ENCODE measurements at places on chromosomes 5 and 9. TPM values are rescaled to one million over a fixed set of nuclear protein-coding genes. Genes with fewer than 3 reads are reported as not detected.

DNA sequence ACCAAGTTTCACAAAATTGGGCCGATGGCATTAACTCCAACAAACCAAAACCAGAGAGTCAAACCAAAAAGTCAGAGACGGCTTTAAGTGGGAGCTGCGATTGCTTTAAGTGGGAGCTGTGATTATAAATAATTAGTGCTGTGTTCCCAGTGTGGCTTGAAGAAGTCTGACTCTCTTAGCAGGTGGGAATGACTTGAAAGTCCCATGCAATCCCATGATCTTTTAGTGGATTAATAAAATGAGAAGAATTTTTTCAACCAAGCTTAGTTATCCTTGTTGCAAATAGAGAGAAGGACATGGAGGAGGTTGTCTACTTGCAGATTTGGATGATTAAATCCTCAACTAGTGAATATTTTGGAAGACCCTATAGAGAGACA is 68.5 kb downstream of the MYO10 start:
- DNase-seq: no peak

GRCh38 chr9:136518623-136519022 is 27.2 kb downstream of the NOTCH1 start:
- no peak for DNase-seq

- DNase-seq: no peak
Measured at GRCh38 chr5:159040181-159040580, 59.5 kb downstream of the EBF1 start.

The CCL28 gene
- 7.6 TPM for total RNA-seq

The ANXA1 gene
- total RNA-seq: 175 TPM

The INSL4 gene
- total RNA-seq: not detected

The PLPPR1 gene
- total RNA-seq: not detected

The PRDM12 gene
- 0.21 TPM for total RNA-seq

The IFNA13 gene
- not detected for total RNA-seq

- DNase-seq: no peak
Measured at GRCh38 chr5:99587983-99588382, 659.2 kb upstream of the CHD1 start.

The ERP44 gene
- total RNA-seq: 21.4 TPM

DNA sequence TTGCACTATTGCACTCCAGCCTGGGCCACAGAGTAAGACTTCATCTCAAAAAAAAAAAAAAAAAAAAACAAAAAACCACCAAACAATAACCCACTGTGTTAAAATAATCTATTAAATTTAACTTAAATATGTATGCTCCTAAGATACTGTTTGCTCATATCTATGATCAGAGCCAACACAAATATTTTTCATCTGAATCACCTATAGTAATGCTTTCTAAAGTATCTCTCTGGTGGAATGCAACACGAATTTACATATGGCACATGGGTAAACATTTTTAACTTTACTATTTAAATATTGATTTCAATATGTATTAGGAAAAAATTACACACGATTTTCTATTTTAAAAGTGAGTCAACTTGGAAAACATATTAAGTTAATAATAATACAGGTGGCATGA is 196.4 kb downstream of the RFX3 start:
- DNase-seq: no peak

- DNase-seq: no peak
Measured at GRCh38 chr9:8391566-8391965, 592.0 kb upstream of the DMAC1 start.

DNA sequence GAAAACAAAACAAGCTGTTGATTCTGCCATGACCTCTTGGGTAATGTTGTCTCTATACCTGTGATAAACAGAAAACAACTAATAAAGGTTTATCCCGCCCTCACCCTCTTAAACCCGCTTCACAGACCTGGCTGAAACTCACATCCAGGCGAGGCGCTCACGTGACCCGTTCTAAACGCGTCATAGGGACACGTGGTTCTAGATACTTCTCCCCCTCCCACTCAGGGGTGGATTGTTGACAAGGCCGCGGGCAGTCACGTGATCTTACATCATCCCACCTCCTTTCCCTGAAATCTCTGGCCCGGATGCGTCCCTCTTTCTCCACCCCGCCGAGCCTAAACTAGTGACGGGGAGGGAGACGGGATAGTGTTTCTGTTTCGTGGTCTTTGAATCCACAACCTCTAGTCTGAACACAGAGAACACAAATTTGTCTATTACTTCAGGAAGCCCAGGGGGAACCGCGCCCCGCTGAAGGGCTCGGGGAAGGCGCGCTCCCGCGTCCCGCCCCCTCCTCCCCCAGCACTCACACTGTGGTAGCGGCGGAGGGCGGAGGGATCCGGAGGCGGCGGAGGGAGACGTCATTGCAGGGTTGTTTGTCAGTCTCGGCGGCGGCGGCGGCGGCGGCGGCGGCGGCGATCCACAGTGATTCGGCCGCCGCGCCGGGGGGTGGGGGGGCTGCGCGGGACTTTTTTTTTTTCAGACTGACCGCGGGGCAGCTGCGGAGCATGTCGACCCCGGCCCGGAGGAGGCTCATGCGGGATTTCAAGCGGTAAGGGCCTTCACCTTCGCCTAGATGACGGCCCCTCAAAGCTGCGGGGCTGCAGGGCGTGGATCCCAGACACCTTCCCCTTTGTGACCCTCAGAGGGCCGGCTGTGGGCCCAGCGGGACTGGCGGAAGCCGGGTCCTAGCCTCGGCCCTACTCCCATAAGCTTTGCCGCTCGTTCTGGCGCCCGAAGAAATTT is at the start of gene UBE2B:
Gene UBE2B, plus strand, starts transcription at position 699 of the 963 bp plus-strand sequence. Its CDS starts 27 bp downstream, at position 726.
- DNase-seq: peak; percentile 99

The ZNF883 gene
- total RNA-seq: 1.7 TPM

The ABLIM3 gene
- total RNA-seq: 101 TPM

- DNase-seq: no peak
Measured at GRCh38 chr9:127263664-127264063, 910 bp upstream of the GARNL3 start.

GRCh38 chr9:73091909-73092308 is 59.8 kb upstream of the ANXA1 start:
- no peak for DNase-seq

DNA sequence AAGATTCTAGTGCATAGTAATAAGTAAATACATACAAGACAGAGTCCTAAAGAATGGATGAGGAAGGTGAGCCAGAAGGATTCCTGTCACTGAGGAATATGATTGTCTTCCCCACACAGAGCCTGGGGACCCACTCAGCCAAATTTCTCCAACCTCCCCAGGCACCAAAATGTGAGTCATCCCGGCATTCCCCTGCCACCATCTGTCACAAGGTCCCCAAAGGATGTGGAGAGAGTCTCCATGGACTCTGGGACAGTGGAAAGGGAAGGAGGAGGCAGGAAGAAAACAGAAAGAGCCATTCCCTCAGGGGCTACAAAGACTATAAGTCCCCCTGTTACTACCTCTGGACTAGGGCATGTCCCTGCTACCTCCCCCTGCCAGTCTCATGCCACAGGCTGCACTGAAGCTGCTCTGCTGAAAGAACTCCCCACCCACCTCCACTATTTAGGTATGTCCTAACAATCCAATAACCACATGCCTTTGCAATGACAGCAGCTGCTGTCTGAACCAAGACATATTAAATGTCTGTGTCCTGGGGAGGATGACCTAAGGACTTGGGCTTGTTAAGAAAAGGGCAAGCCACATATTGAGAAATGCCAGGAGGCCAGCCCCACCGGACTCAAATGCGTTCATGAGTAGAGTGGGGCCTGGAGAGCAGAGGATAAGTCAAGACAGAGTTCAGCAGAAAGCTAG is 10.7 kb upstream of the OR5C1 start:
- DNase-seq: no peak

The DDX4 gene
- total RNA-seq: not detected

DNA sequence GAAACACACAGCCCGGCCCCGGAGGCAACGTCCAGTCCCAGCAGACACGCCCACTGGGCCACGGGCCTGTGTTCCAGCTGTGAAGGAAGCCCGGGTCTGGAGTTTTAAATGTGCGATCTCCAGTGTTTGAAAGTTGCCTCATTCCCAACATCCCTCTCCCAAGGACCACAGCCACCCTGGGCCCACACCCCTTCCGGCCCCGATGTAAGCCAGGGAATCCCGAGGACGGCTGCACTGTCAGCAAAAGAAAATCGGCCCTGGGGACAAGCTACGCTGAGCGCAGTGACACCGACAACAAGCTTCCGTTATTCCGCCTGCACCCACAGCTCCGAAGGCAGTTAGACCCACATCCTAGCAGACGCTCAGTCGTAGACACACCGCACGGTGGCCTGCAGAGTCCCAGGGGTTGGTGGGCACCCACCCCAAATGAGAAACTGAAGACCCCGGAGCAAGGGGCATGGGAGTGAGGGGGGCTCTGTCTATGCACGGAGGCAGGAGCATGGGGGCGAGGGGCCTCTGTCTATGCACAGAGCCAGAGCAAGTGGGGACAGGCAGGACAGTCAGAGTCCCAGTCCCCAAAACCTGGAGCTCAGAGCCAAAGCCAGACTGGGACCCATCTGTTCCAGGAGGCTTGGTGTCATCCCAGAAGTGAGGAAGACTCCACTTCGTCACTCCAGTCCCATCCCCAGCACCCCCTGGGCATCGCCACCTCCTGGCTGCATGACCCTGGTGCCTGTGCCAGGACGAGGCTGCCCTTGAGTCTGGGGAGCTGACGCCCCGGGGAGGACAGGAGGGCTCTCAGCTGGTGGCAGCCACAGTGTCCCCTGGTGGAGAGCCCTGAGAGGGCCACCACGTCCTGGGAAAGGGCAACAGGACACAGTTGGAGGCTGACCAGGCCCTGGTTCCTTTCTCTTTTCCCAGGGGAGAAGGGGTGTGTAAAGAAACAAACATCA is 23.4 kb downstream of the GLT6D1 start:
- DNase-seq: no peak

DNA sequence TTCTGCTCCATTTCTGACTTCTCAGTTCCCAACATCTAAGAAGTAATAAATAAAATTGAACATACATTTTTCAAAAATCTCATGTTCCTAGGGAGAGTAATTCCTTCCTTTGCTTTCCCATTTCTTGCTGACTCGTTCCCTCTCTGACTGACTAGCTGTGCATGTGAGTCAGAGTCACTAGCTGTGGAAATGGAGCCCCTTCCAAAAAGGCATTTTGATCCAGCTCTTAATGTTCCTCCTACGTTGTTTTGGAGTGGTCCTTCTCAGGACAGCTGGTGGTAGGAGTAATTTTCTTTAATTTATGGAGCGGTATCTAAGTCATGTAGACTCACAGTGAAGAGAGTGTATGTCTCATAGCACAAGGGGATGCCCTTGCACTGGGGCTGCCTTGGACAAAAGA is 460.2 kb downstream of the GADD45G start:
- DNase-seq: no peak

GRCh38 chr9:80874276-80874675 is 815.1 kb downstream of the TLE1 start:
- DNase-seq: no peak

- DNase-seq: no peak
Measured at GRCh38 chr5:2782658-2783057, 31.2 kb upstream of the IRX2 start.

DNA sequence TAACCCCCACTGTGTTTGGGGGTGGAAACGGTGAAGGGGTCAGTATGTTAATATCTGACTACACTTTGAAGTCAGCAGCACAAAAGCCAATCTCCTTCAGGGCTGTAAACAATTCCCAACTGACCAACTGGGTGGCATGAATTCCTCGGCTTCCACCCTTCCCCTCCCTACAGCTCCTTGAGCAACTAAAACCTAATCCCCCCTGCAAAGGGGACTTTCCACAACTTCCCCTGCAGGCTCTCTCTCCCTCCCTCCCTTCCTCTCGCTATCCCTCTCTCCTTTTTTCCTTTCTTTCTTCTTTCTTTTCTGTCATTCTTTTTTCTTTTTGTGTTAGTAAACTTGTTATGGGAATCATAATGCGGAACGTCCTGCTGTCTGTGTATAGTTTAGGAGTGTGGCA is 65.1 kb upstream of the PTCH1 start:
- DNase-seq: no peak

The CCDC187 gene
- total RNA-seq: 9.0 TPM

The SHISAL2B gene
- total RNA-seq: not detected

- DNase-seq: no peak
Measured at GRCh38 chr9:94812343-94812742, 85.8 kb downstream of the AOPEP start.

DNA sequence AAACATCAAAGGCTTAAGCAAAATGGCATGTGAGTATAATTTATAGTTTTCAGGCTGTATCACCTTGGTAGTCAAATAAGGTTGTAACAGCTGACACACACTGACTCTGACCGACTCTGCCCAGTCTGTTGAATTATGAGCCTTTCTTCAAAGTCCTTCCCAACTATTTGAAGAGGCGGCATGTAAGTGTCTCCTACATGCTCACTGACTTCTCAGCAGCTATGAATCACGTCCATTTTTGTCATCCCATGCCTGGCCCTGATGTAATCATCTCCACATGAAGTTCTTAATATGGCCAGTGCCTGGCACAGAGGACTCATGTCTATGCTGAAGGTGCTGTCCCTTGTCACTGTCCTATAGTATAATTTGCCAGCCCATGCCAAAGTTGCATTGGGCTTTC is 5.1 kb upstream of the PTBP3 start:
- DNase-seq: no peak

GRCh38 chr5:107546719-107547118 is 124.0 kb downstream of the EFNA5 start:
- no peak for DNase-seq

DNA sequence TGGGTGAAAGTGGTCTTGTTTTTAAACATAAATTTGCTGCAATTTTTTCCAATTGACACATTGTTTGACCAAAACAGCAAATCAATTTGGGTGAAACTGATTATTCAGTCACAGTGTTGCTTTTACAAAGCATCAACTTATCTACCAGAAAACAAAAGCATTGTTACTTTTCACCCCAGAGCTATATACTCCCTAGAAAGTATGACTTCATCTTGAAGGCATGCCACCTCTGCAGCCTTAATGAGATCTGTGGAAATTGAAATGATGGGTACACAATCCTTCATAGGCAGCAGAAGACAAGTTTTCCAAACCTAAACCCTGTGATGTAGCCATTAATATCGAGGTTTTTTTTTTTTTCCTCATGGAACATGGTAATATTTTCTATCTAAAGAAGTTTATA is 615.9 kb downstream of the CHSY3 start:
- no peak for DNase-seq

The PCSK1 gene
- total RNA-seq: 0.34 TPM

The PCDHB14 gene
- 6.8 TPM for total RNA-seq

The ZDHHC11 gene
- total RNA-seq: 39.5 TPM

The FRMPD1 gene
- not detected for total RNA-seq

DNA sequence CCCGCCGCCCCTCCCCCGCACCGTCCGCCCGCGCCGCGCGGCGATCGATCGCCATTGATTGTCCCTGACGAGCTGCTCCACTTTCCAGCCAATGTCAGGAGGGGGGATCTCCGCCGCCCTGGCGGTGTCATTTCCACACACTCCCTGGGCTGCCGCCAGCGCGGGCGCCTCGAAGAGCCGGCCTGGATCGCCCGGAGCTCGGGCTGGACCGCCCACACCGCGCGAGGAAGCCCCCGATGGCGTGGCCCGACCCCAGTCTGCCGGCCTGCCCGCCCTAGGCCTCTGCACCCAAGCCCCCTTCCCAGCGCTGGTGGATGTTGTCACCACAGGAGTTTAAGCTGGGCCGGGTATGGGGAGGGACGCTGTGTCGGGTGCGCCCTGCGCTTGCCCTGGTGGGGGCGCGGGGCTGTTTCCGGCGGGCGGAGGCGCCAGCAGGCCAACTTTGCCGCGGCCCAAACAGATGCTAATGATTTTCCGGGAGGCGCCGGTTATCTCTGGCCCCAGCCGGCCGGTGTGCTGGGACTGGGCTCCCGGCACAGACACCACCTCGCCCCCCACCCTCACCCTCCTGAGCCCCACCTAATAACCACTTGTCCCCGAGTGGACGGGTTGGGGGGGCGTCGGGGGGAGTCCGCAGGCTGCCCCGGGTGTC is 10.6 kb upstream of the CXXC5 start:
- peak; percentile 88 for DNase-seq

The ZBTB26 gene
- 10.7 TPM for total RNA-seq

- DNase-seq: no peak
Measured at GRCh38 chr9:135903786-135904520, 3.4 kb downstream of the CAMSAP1 start.

GRCh38 chr9:126417043-126417442 is 90.4 kb downstream of the MVB12B start:
- DNase-seq: no peak
